AG10803 (cell line): ENCODE measurements at places on chromosomes 7 and 10.

DNA sequence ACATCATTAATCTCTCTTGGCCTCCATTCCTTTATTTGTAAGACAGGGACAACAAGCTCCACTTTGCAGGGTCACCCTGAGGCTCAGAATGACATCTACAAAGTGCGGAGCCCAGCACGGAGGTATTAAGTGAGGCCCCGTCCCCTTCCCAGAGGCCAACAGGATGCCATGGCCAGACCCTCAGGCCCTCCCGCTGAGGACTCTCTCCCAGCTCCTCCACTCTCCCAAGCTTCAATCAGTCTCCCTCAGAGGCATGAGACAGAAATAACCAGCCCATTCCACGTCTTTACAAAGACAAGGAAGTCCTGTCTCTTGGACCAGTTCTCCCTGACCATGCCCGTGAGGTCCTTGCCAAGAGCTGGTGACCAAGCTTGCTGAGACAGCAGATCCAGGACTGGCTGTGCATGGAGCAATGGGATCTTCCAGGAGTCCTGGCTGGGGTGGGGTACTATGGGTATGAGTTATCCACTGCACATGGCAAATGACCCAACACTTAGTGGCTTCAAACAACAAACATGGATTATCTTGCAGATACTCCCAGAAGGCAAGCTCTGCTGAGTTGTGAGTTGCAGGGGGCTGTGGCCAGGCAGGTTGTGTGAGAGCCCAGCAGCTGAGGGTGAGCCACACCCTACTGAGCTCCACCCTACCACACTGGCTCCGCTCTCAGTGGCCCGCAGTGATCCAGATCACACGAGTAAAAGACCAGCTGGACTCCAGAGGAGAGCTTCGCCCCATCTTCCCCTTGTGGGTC, 4.3 kb upstream of the PPIF start:
- no peak for DNase-seq

GRCh38 chr10:5583525-5584175, 58.9 kb downstream of the CALML3 start:
- DNase-seq = no peak

- no peak for DNase-seq
Observed at GRCh38 chr10:82961864-82962263, 1086.9 kb downstream of the NRG3 start.

GRCh38 chr10:80468806-80469421, 14.8 kb downstream of the TSPAN14 start:
- no peak for DNase-seq

GRCh38 chr10:30248728-30249127, 100.3 kb downstream of the MTPAP start:
- no peak for DNase-seq

DNA sequence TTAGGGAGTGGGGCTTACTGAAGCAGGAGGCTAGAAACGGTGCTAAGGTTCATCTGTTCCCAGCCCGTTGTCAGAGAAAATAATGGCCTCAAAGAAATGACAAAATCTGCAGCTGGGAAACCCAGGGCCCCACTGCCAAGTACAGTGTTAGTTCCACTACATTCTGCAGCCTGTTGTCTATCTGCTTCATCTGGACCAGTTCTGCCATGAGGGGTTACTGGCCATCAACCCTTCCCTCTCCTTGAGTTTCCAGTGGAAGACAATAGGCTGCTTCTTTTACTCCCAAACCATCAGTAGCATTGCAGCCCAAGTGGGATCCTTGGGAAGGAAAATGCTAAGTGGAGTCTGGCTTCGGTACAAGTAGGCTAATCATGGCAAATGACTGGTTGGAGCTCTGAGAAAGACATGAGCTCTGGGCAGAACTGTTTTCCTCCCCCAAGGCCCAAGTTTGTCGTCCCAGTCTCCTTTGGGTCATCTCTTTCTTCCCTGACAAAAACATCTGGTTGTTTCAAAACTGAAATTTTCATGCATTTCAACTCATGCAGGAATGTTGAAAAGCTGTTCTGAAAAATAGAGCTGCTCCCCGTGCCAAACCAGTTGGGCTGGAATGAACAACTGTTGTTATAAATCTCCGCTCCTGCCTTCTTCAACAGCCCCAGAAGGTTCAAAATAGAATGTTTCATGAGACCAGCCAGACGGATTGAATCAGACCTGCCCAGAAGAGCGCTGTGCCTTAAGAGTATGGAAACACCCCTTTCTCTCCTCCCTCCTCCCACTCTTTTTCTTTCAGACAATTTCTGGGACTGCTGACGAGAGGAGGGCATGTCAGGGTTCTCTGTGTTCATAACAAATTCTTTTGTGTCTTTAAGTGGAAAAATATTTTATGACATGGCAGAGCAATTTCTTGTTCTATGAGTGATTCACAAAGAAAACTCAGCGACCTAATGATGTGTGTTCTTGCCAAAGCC, 116.6 kb downstream of the RAB18 start:
- DNase-seq = peak; percentile 100
